ENCODE measurements at places on chromosomes 3 and 15. TPM values are rescaled to one million over a fixed set of nuclear protein-coding genes. Genes with fewer than 3 reads are reported as not detected.

Gene SCN11A
- total RNA-seq = not detected

Gene RTP1
- not detected for total RNA-seq

Gene GABRR3
- total RNA-seq = not detected

Gene CFAP100
- not detected for total RNA-seq

Gene RETNLB
- total RNA-seq = not detected

Gene HESX1
- total RNA-seq = not detected

Gene SH2D7
- total RNA-seq = not detected

DNA sequence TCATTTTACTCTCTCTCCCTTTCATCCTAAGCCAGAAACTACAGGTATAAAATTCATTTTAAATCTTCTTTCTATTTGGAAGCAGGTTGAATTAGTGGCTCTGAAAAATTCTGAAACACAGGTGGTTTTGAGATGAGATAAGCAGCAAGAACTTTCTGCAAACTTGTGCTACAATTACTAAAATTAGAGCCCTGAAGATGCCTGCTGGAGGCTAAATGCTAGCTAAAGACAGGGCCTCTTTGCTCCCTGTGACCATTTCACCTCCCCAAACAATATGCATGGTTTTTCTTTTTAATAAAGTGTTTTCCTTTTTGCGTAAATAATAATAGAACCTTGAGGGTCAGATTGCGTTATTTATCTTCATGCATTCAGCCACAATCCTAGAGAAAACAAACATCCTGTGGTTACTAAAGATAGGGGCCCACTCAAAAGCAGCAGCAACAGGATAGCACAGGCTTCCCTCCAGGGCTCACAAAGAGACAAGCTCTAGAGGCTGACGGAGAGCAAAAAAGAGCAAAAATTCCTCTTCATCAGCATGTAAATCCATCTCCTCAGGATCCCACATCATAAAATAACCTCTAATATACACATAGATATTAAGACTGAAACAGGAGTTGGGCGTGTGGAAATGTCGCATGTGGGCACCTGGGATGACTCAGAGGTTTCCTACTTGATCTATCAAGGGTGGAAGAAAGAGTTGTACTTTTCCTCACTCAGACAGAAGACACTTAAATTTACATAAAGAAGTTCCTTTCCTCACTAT is 26.5 kb upstream of the CP start:
- peak; percentile 61 for DNase-seq

GRCh38 chr15:51054535-51054934 is 40.2 kb downstream of the TNFAIP8L3 start:
- DNase-seq = no peak

DNA sequence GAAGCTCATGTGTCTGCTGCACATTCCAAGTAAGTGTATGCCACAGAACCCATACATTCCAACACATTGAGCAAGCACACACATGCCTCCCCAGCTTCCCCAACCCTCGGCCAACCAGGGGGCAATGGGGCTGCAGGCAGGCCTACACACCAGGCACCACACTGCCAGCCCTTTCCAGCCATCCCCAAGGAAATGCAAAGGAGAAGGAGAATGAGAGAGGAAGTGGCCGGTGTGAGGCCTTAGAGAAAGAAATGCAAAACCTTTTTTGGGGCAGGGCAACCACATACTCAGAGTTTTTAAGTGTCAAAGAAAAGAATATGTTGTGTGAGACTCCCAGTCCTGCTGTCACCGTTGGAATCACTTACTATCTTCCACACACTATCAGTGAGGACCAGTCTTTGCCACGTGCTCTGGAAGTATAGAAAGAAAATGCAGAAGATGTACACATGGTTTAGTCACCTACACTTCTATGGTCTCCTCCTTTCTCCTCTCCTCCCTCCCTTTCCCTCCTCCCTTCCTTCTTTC is 11.1 kb downstream of the IGF2BP2 start:
- no peak for DNase-seq

DNA sequence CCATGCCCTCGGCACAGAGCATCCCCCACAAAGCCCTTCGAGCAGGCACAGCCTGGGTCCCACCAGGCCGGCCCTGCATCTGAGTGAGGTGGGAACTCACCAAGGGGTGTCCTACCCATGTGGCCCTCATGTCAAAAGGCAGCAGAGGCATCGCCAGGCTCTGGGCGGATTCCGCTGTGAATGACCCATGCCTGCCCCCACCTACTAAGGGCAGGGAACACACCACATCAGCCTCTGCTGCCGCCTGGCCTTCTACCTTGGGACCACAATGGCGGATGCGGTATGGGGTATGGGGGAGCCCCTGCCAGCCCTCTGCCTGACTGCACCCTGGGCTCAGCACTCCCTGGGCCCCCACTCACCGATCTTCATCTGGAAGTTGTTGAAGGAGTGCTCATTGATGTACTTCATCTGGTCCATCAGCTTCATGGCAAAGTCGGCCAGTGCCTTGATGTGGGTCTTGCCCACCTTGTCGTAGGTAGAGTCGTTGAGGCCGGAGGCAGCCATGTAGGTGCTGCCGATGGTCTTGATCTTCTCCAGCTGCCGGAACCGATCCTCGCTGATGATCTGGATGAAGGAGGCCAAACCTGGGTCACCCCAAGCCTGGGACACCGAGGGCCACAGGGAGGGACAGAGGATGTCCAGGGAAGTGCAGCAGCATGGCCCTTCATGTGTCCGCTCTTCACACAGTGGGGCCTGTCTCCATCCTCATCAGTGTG is 87.8 kb downstream of the SEC22A start:
- DNase-seq = no peak

GRCh38 chr3:142611206-142611605 is 15.0 kb downstream of the PLS1 start:
- no peak for DNase-seq

GRCh38 chr3:12840591-12841148 is 695 bp downstream of the RPL32 start:
- peak; percentile 30 for DNase-seq

- no peak for DNase-seq
Measured at GRCh38 chr3:17795711-17796110, 53.3 kb upstream of the TBC1D5 start.

DNA sequence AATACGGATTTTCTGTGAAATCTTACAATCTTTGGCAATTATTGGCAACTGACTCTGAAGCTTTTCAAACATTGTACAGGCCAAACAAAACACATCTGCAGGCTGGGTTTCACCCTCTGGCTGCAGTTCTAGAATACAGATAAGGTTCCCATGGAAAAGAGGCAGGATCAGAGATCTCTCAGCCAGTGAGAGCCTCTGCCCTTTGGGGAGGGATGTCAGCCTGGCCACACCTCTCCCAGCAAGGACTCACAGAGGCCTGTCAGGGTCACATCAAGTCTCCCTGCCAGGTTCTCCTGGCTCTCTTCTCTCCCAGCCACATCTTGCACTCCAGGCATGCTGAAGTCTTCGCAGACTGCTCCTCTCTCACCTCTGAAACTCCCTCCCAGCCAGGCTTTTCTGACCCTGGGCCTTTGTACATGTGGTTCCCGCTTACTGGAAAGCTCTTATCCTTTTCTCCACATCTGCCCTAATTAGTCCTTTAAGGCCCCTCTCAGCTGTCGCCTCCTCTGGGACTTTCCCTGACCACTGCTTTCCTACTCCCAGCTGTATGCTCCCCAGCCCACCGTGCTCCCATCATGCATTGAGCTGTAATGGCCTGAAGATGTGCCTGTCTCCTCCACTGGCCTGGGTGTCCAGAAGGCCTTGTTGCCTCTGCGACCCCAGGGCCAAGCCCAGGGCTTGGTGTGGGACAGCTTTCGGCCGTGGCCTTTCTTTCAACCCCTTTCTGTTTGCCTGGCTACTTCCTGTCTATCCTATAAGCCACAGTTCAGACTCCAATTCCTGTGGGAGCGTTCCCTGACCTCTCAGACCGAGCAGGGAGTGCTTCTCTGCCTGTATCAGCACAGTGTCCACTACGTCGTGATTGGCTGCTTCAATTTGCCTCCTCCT is 4.3 kb downstream of the RBP1 start:
- peak; percentile 95 for DNase-seq

GRCh38 chr15:81983497-81983896 is 62.3 kb downstream of the MEX3B start:
- no peak for DNase-seq

DNA sequence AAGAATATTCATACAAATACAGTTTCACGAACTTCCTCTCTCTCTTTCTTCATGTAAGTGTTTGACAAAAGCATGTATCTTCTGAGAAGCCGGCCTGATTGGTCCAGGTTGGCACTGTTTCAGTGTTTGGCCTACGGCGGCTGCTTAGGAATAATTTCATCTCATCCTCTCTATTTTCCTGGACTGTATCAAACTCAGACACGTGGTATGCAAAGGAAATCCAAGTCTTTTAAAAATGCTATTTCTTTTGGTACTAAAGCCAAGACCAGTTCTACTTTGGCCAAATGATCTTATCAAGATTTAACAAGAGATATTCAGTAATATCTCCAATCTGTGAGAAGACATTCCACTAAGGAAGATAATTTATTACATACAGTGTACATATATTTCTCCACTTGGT is 152.8 kb downstream of the TIGIT start:
- DNase-seq = no peak

- DNase-seq = no peak
Measured at GRCh38 chr15:91926908-91927270, 73.4 kb downstream of the SLCO3A1 start.

DNA sequence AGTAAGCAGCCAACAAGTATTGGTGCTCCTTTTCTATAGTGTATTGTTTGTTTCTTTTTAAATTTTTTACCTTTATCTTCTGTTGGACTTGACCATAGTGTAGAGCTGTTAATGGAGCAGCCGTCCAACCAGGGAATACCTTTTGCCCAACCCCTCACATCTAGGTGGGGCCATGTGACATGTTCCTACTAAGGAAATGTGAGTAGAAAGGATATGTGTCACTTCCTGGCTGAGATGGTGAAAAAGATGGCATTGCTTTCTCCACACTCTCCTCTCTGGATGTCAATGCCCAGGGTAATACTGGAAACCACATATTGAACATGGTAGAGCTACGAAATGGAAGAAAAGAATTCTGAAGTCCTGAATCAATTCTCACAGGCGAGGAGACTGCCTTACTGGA is 218.8 kb downstream of the TBL1XR1 start:
- DNase-seq = no peak

DNA sequence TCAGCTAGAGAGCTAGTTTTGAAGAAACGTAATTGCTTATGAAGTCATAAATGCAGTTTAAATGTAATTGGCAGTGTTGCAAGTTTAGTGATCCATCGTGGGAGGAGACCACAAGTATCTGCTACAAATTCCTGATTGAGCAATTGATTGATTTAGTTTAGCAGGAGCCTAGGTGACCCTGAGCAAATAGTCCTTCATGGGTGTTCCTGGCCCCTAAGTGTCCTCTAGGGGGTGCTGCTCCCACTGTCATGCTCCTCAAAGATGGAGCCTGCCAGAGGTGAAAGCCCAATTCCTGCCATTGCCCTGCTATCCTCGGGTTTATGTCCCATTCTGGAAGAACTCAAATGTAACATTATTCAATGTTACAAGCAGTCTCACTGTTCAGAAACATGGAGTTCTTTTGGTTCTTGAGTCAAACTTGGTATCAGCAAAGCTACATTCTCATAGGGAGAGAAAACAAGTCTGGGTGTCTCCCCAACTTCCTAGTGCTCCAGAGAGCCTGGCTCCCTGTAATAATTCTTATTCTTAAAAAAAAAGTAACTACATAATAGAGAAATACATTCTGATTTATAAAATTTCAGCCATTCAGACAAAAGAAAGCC is 29.8 kb upstream of the SENP5 start:
- DNase-seq = peak; percentile 83

- DNase-seq = no peak
Measured at GRCh38 chr15:63995789-63996188, 50.5 kb downstream of the DAPK2 start.

DNA sequence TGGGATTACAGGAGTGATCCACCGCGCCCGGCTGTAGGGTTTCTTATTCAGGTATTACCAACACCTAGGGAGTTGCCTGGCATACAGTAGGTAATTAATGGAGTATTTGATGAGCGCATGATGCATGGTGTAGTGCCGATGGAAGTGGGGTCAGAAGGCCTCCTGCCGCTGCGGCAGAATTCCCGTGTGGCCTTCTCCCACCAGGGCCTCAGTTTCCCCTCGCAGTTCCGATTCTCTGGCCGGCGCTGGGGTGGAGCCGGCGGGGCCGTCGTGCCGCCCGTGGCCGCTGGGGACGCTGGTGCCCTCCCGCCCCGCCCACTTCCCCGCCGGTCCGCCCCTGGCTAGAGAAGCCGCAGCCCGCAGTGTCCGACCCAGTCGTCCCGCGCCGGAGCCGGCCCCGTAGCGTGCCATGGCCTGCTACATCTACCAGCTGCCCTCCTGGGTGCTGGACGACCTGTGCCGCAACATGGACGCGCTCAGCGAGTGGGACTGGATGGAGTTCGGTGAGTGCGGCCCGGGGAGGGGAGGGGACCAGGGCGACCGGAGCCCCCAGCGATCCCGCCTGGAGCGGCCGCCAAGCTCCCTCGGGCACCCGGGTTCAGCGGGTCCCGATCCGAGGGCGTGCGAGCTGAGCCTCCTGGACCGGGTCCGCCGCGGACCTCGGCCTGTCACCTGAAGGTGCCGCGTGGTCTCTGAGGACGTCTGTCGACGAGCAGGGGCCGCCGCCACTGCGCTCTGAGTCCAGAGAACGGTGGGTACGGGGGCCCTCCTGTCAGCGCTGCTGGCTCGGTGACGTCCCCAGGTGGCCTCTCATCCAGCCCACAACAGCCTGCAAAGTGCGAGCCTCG is at the start of gene IRAK2:
Gene IRAK2 (plus strand): TSS at position 374 of the 848 bp plus-strand sequence. CDS start 36 bp downstream, at position 410.
- DNase-seq = peak; percentile 80

DNA sequence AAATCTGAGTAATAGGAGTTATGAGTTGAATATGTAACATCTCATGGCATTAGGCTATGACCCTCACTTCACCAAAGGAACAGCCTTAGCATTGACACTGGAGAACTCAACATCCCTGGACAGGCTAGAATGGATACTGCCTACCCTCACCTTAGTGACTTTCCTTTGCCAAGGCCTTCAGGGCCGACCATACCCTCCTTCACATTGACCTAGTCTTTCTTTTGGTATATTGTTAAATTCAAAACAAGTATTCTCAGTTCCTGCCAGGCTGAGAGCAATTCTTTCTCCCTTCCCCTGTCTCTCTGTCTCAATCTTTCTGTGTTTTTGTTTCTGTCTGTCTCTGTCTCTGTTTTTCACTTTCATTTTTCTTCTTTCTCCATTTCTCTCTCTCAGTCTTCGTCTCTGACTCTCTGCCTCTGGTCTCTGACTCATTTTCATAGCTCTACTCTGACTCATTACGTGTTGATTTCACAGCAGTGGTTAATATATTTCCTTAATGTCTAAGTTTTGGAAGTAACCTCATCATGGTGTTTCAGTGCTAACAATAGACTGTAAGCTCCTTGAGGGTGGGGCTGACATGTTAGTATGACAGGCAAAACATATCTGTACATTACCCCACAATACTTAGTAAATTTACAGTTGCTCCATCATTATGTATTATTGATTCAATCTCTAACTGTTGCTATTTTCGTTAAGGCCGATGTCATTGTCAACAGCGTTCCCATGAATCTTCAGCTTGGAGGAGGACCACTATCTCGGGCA is 32.5 kb downstream of the PARP15 start:
- no peak for DNase-seq

- peak; percentile 27 for DNase-seq
Measured at GRCh38 chr15:62791694-62792093, 250.9 kb upstream of the TPM1 start.

- no peak for DNase-seq
Measured at GRCh38 chr3:158460926-158461325, 110.1 kb upstream of the MLF1 start.
